Stimulated activated CD4-positive, alpha-beta T cell treated with anti-CD3 and anti-CD28 coated beads, Interleukin-1b, Interleukin-23, amount 100 ng/mL, for 4 hours (primary cell): ENCODE measurements at places on chromosomes 2 and 18.

GRCh38 chr2:113133704-113134598, 6.6 kb downstream of the IL1RN start:
- no peak for DNase-seq

- DNase-seq, result no peak
Observed at GRCh38 chr2:201697899-201698298, 545 bp downstream of the MPP4 start.

DNA sequence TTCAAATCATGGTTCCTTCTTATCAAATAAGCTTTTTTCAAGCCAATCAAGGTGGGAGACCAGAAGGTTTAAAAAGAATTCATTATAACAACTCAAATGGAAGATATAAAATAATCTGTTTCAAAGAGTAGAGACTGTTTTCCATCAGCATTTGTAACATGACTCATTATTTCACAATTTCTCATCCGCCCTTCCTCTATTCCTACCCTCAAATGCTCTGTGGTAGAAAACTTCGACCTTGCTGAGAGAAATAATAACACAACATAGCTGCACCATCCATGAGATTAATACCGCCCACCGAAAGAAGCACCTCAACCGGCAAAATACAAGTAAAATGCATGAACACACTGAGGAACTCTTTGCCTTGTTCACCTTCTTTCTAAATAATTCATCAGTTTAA, 2039.2 kb upstream of the CELF4 start:
- DNase-seq, result no peak

GRCh38 chr2:4024605-4025004, 321.2 kb downstream of the DCDC2C start:
- DNase-seq, result no peak

DNA sequence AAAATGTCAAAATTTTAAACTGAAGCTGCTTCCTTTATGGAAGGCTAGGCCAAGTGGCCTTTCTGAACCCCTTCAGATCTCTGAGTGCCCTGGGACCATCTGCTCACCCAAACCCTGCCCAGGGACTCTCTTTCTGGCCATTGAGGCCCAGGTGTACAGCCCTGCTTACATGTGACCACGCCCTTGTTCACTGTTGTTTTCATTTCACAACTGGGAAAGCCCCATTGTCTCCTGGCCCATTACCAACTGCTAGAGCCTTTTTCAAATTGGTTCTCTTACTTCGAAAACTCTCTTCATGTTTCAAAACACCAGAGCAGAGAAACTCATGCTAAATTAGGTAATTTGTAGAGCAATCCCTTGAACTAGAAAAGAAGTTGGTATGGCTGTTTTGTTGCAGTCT, 219.5 kb upstream of the TANK start:
- DNase-seq, result no peak

DNA sequence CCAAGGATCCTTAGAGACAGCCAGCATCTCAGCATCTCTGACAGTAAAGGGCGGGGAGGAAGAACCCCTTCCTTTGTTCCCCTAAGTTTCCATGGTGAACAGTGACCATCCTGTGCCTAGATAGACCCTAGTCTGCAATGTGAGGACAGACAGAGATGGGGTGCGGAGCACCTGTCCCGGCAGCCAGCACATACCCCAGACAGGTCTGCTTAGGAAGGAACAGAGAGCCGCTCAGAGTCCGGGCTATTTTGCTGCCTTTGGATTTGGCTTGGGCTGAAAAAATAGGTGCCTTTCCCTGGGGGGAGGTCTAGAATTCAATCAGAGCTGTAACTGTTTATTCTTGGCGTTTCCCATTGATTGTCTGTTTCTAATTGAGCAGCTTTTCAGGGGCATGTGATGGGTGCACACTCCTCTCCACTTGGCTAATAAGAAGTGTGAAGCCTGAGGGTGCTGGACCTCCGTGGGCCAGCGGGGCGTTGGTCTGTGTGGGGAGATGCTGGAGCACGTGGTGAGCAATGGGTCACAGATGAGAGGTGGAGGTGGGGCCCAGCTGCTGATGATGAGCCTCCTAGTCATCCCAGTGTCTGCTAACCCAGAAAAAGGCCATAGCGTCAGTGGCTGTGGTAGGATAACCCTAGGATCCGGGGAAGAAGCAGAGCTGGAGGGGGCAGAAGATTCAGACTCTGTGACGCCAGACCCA, 236.8 kb downstream of the SEPTIN10 start:
- DNase-seq, result no peak

DNA sequence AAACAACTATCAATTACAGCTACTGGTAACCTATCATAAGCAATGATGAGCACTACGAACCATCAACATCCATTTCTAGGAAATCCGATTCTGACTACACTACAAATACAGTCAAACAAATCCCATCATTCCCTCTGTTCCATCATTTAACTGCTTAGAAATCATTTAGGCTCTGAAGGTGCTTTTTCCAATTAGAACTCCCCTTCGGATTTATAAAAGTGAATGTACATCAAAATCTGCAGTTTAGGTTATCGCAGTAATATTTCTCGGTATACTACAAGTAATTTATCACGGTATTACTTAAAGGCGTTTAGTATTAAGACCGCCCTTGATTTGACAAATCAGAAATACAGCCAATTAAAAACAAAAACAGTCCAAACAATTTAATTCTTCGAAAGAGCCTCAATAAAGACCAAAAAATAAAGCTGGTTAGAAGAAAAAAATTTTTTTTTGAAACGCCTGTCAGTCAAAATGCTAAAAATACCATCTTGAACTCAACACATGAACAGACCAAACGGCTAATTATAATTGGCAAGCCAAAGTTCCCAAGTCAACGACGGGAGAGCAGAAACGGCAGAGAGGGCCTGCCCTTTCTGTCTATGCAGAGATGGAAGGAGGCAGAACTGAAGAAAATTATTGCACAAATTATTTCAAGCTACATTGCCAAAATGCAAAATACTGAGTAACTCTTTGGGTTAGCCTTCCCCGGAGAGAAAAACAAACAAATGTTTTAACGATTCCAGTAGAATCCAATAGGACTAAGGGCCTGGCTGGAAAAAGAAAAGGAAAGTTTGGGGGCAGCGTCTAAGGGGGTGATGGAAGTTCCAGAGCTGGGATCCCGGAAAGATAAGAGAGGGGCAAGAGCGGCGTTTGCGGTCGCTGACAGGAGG, 1.2 kb downstream of the VPS54 start:
- DNase-seq, result no peak

GRCh38 chr18:21650311-21650710, 38.2 kb downstream of the SNRPD1 start:
- no peak for DNase-seq

GRCh38 chr2:62352031-62352430, 154.0 kb downstream of the TMEM17 start:
- DNase-seq, result no peak

DNA sequence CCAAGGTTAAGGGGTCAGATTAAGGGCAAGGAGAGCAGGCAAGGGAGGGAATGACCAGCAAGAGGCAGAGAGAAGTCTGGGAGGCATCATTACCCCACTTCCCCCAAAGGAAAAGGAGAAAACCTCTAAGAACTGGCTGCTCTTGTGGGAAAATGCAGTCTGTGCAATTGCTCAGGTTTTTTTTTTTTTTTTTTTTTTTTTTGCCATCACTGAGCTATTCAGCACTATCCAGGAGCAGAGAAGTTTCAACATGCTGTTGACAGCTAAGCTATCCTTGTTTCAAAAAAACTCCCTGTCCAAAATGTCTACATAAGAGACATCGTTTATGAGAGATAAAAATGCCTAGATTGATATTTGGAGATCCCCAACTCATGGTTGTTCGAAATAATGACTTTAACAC, 345.4 kb downstream of the TDRD15 start:
- DNase-seq, result no peak
